ENCODE measurements at places on chromosomes 1 and 21. TPM values are rescaled to one million over a fixed set of nuclear protein-coding genes. Genes with fewer than 3 reads are reported as not detected.

CALML6 gene
- 12.5 TPM for polyA plus RNA-seq

CFAP57 gene
- 5.9 TPM for polyA plus RNA-seq

DNM3 gene
- polyA plus RNA-seq = 5.2 TPM

CR1 gene
- polyA plus RNA-seq = 0.73 TPM

DISP3 gene
- polyA plus RNA-seq = 0.65 TPM

C1QTNF12 gene
- polyA plus RNA-seq = 0.48 TPM

MTFR1L gene
- polyA plus RNA-seq = 77.6 TPM

C1orf167 gene
- 0.29 TPM for polyA plus RNA-seq

KCNA3 gene
- 0.89 TPM for polyA plus RNA-seq

RUNX1 gene
- 13.6 TPM for polyA plus RNA-seq

TRIM67 gene
- 0.51 TPM for polyA plus RNA-seq

MMP23B gene
- polyA plus RNA-seq = 42.3 TPM

GSTM2 gene
- polyA plus RNA-seq = 213 TPM

KRTAP12-2 gene
- polyA plus RNA-seq = not detected

FCGR1A gene
- 3.4 TPM for polyA plus RNA-seq

- no peak for DNase-seq
These were observed 3.4 kb downstream of the MEF2D start for GRCh38 chr1:156497078-156497742.

DNA sequence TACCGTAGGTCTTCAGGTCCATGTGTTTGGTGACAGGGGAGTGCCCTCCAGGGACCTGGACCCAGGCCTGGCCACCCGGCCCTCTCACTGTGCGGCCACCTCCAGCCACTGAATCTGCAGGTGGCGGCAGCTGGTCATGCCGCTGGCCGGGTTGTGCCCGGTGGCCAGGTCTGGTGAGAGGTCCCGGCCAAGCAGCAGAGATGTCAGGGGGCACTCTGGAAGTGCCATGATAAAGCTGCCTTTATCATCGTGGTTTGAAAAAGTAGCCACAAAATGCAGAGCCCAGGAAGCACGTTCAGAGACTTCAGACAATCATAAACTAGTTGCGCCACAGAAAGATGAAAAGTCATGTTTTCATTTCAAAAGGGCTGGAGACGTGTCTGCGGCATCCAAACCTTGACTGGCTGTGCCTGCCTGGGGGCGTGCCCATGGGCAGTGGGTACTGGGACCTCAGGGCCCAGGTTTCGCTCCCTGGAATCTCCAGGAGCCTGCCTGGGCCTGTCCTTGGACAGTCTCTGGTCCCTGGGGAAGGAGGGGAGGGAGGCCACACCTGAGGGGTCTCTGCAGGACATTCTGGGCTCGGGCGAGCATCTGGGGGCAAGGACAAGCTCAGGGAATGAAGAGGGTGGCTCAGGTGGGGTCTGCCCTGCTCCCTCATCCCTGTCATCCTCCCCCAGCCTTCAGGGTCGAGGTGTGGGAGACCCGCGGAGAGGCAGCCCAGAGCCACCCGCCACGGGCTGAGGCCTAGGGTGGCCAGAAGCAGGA is 44.9 kb downstream of the COL18A1 start:
- DNase-seq = no peak

DNA sequence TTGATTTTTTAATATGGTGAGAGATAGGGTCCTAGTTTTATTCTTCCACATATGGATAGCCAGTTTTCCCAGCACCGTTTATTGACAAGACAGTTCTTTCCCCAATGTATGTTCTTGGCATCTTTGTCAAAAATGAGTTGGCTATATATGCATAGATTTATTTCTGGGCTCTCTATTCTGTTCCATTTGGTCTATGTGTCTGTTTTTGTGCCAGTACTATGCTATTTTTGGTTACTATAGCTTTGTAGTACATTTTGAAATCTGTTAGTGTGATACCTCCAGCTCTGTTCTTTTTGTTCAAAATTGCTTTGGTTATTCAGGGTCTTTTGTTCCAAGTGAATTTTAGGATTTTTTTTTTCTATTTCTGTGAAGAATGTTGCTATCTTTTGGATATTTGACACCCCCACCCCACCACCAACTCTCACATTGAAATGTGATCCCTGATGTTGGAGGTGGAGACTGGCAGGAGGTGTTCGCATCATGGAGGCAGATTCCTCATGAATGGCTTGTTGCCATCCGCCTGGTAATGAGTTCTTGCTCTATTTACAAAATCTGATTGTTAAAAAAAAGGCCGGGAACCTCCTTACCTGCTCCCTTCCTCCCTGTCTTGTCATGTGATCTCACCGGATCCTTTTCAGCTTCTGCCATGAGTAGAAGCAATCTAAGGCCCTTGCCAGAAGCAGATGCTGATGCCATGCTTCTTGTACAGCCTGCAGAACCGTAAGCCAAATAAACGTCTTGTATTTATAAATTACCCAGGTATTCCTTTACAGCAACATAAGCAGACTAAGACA is 54.8 kb upstream of the KRTAP19-8 start:
- no peak for DNase-seq

DNA sequence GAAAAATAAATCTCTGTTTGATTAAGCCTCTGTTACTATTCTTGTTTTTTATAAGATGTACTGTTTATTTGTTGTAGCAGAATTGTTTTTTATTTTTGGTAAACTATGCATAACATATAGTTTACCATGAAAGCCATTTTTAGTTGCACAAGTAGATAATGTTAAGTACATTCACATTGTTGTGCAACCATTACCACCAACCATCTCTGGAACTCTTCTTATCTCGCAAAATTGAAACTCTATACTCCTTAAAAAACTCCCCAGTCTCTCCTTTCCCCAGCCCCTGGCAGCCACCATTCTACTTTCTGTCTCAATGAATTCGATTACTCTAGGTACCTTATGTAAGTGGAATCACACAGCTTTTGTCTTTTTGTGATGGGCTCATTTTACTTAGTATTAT is 27.4 kb upstream of the UHMK1 start:
- DNase-seq = no peak

- no peak for DNase-seq
These were observed 109.6 kb downstream of the S1PR1 start for GRCh38 chr1:101346419-101346818.

GRCh38 chr1:114700036-114700600 is 4.8 kb upstream of the AMPD1 start:
- peak; percentile 1 for DNase-seq

DNA sequence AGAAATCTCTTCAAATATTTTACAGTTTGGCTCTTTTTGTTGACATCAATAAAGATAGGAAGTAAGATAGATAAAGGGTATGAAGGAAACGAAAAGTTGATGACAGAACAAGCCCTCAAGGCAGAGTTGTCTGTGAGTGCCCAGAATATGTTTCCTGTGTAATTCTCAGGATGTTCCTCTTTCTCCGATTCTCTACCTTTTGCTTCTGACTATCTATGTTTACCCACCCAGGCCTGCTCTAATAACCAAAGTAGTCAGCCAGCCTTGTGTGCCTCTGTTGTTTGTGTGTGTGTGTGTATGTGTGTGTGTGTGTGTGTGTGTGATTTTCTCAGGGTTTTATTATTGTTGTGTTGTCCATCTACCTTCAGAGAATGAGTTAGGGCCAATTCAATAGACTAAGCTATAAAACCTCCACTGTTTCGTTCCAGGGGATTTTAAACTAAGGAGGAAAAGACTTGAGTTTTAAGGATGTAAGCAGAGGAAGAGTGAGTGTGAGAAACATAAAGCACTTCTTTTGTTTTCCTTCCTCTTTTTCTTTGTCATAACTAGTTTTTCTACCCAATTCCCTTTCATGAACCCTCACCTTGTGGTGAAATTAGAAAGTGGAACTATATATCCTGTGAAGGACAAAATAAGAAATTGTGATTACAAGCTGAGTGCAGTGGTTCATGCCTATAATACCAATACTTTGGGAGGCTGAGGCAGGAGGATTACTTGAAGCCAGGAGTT is 627.4 kb upstream of the NR5A2 start:
- no peak for DNase-seq

- no peak for DNase-seq
These were observed 97.8 kb upstream of the PDE4B start for GRCh38 chr1:65694933-65695332.

GRCh38 chr21:31753949-31754707 is 22.2 kb upstream of the SCAF4 start:
- no peak for DNase-seq

DNA sequence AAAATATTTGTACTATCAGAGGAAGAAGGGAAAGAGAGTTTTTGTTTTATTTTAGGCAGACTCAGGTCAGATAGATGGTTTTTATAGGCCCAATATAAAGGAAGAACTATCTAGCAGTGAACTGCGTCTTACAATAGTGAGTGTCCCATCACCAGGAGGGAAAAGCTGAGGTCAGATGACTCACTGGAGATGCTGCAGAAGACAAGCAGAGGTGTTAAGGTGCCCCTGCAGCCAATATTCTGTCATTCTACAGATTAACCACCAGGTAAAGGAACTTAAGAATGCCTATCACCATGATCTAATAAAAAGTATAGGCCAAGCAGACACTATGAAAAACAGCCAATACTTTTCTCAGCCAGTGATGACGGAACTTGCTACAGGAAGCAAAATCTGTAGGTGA is 29.6 kb downstream of the IVNS1ABP start:
- no peak for DNase-seq

DNA sequence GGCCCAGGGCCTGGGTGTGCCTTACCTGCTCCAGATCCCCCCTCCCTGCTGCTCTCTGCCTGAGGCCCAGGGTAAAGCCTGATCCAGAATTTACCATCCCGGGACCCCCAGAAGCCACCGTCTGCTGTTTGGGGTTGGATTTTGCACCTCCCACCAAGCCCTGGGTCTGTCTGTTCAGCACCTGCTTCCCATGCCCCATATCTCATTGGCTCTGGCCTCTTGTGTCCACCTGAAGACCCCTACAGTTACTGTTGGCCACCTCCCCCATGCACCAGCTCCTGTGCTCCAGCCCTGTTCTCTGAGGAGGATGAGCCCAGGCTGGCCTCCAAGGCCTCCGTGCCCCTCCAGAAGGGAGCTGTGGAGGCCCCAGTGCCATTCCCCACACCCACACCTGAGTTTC is 113.9 kb downstream of the GRIK3 start:
- no peak for DNase-seq

Measured in right lung (tissue), 10 donors.